ENCODE measurements at places on chromosomes 3 and 15.

- no peak for DNase-seq
Observed at GRCh38 chr3:149776170-149776569, 16.2 kb downstream of the ANKUB1 start.

DNA sequence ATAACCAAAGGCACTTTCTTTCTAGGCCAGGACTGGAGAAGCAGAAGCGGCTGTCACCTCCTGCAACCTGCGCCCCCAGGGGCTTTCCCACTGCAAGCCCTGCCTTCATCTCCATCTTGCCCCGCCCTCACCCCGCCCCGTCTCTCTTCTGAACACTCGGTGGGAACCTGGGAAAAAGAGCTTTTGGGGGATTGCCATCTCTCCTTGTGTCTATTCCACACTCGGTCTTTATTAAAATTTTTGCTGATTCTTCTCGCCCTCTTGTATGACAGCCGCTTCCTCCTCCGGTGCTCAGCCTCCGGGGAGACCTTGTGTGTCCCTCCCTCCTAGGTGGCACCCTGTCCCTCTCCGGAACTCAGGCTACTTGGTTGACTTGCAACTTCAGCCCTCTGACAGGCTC, 41.9 kb upstream of the SPESP1 start:
- no peak for DNase-seq

- DNase-seq, result no peak
Observed at GRCh38 chr3:108403686-108404345, 106.6 kb downstream of the MYH15 start.

GRCh38 chr3:186210852-186211500, 102.1 kb upstream of the ETV5 start:
- no peak for DNase-seq

- no peak for DNase-seq
Observed at GRCh38 chr15:31001702-31002101, 10.3 kb upstream of the MTMR10 start.

GRCh38 chr3:2923390-2923789, 186.8 kb downstream of the IL5RA start:
- DNase-seq, result no peak

DNA sequence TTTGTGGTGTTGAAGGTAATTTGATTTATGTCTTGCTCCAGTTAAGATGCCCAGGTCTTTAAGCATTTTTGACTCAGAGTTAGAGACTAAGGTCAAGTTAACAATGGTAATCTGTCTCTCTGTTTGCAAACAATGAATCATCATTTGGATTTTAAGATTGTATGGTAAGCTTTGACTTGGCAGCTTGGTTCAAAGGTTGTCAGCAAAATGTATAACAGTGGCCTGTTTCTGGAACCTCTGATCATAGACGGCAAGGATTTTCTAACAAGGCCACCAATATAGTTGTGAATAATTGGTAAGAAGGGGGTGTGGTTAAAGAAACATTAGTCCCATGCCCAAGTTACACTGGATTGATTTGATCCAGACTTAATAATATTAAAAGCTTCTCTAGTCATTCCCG, 775.2 kb upstream of the GOLIM4 start:
- DNase-seq, result no peak

- DNase-seq, result no peak
Observed at GRCh38 chr15:80491163-80491847, 87.1 kb downstream of the ARNT2 start.

GRCh38 chr3:32551496-32551895, 19.2 kb downstream of the DYNC1LI1 start:
- no peak for DNase-seq

GRCh38 chr3:101632586-101632985, 44.3 kb downstream of the ZBTB11 start:
- no peak for DNase-seq

GRCh38 chr15:71111181-71111565, 4.1 kb upstream of the THSD4 start:
- no peak for DNase-seq

DNA sequence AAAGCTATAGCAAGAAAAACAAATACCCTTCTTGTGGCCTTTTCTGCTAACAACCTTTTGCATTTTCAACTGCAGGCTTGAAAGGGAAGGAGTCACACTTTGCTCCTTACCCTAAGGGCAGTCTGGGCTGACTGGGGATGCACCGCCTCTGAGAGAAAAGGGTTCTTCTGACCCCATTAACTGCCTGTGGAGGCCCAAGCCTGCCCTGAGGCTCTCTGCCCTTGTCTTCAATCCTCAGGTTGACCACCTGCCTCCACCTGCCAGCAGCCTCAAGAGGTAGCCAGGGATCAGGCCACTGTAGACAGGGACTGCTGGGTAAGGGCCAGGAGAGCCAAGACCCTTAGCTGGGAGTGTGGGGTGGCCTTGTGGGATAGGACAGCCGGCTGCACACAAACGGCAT, 93.8 kb downstream of the SQOR start:
- DNase-seq, result no peak

- DNase-seq, result no peak
Observed at GRCh38 chr3:145893331-145893730, 267.7 kb downstream of the PLOD2 start.
